ENCODE measurements at places on chromosomes 1 and 21.
A peak's percentile ranks its signal among the peaks of the same experiment; 100 is the strongest.

GRCh38 chr1:229557200-229557850 is 1.2 kb downstream of the ABCB10 start:
- DNase-seq: no peak

- DNase-seq: peak; percentile 77
These were observed 9.8 kb downstream of the THAP3 start for GRCh38 chr1:6634371-6635052.

DNA sequence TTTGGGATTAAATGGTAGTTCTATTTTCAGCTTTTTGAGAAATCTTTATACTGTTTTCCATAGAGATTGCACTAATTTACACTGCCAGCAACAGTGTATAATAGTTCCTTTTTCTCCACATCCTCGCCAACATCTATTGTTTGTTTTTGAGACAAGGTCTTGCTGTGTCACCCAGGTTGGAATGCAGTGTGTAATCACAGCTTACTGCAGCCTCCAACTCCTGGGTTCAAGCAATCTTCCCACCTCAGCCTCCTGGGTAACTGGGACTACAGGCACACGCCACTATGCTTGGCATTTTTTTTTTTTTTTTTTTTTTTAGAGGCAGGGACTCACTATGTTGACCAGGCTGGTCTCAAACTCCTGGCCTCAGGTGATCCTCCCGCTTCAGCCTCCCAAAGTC is 164.5 kb upstream of the CXADR start:
- DNase-seq: no peak

DNA sequence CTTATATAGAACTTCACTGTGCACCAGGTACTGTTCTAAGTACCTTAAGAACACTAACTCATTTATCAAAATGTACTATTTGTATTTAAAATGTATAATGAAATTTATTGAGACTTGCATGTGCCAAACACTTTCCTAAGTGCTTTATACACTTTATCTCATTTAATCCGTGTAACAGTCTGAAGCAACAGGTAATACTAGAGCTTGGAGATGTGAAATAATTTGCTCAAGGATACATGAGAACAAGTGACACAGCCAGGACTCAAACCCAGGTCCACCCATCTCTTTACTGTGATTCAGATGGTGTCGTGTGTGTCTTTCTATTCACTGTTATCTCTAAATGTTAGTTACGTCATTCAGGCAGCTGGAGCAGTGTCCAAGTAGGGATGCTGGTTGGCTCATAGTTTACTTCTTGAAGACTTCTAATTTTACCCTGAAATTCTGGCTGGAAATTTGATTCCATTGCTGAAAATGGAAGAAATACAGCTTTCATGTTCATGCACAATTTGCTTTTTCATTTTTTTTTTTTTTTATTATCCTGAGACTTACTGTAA is 169.7 kb upstream of the UBE2U start:
- DNase-seq: no peak

DNA sequence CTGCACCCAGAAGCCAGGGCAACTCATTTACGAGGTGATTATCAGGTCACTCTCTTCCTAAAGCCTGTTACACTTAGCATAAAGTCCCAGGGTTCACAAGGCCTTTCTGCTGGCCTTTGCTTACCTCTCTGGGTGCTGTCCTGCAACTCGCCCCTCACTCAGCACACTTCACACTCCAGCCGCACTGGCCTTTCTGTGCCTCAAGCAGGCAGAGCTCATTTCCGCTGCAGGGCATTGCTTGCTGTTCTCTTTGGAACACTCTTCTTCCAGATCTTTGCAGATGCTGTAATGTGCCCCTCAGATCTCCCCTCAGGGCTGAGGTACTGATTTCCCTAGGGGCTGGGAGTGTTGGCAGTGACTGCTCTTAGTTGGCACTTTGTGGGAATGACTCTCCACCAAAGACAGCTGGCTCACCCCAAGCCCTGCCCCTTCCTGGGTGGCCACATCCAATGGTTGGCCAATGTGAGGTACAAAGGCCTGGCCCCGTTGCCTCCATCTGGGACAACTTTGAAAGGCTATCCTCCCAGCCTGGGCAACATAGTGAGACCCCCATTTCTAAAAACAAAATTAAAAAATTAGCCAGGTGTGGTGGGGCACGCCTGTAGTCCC is 50.8 kb upstream of the SSBP3 start:
- no peak for DNase-seq

DNA sequence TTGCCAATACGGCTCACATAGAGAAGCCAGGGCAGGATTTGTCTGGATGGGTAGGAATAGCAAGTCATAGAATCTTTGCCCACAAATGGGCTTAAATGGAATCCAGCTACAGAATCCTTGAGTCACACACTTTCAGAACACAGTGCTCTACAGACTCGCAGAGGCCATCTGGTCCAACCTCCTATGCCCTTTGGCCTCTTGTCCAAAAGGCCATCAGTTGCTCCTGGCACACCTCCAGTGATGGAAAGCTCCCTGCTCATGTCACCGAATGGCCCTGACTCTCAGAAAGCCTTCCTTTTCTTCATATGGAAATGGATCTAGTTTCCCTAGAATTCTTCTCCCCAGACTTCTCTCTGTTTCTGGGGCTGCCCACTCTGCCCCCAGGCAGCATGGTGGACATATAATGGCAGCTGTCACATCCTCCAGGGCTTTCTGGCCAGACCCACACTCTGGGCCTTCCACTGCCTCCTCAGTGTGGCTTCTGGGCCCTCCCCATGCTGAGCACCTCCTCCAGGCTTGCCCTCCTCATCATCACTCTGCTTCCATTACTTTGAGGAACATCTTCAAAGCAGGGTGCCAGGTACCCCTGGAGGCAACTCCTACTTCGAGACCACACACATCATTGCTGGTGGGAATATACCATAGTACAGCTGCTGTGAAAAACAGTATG is 33.6 kb upstream of the TRABD2B start:
- no peak for DNase-seq

- peak; percentile 50 for DNase-seq
These were observed 6.6 kb upstream of the ETV3L start for GRCh38 chr1:157105988-157106812.

- no peak for DNase-seq
These were observed 56.8 kb downstream of the DESI2 start for GRCh38 chr1:244709476-244710368.
